Large intestine (tissue), 12 donors: ENCODE measurements at places on chromosomes 5 and 9. TPM values are rescaled to one million over a fixed set of nuclear protein-coding genes. Genes with fewer than 3 reads are reported as not detected.

DNA sequence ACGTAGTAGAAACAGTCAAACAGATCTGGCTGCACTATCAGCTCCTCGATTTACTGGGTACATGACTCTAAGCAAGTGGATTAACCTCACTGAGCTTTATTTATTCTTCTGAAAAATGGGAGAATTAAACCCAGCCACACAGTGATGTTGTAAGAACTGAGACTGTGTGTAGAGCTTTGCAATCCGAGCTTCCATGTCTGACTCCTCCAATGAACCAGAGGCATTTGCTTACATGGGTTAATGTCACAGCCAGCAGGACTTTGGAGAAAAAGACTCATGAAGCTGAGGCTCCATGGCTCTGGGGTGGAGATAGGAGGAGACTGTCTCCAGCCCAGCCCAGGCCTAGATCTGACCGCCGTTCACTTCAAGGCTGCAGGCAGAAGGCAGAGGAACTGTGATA, 201.3 kb downstream of the CDK5RAP2 start:
- DNase-seq, result no peak

DNA sequence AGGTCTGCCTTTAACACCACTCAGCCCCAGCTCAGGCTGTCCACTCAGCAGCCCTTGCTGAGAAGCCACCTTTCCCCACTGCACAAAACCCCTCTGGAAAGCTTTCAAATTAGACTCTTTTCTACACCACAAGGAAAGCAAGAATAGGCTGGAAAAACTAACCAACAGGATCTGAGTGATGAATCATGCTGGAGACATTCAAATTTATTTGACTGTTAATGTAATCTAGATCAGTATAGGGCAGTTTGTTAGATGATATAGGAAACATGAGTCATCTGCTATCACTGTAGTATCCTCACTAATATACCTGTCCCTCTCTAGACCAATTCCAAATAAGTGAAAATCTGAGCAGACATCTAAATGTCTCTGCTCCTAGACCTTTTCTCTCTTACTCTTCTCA, 127.8 kb upstream of the PAM start:
- DNase-seq, result no peak

Gene IL17B
- 4.0 TPM for polyA plus RNA-seq

Gene AHRR
- polyA plus RNA-seq, result 3.9 TPM

GRCh38 chr5:56737002-56737621, 78.2 kb upstream of the MAP3K1 start:
- no peak for DNase-seq

Gene LCP2
- polyA plus RNA-seq, result 15.6 TPM

GRCh38 chr9:129413537-129414376, 207.1 kb downstream of the C9orf50 start:
- peak; percentile 97 for DNase-seq

GRCh38 chr5:126481243-126481642, 58.0 kb downstream of the GRAMD2B start:
- no peak for DNase-seq

DNA sequence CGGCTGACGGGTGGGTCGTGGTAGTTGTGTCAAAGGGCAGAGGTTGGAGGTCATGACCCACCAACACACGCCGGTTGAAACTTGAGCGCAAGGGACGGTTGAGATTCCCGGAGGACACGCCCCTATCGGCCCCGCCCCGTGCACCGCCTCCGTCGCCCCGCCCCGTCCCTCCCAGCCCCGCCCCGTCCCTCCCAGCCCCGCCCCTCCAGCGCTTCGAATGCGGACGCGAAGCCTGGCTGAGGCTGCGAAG, 226 bp upstream of the RANBP17 start:
- no peak for DNase-seq

Gene CLIC3
- 3.6 TPM for polyA plus RNA-seq

Gene TNC
- polyA plus RNA-seq, result 19.9 TPM

DNA sequence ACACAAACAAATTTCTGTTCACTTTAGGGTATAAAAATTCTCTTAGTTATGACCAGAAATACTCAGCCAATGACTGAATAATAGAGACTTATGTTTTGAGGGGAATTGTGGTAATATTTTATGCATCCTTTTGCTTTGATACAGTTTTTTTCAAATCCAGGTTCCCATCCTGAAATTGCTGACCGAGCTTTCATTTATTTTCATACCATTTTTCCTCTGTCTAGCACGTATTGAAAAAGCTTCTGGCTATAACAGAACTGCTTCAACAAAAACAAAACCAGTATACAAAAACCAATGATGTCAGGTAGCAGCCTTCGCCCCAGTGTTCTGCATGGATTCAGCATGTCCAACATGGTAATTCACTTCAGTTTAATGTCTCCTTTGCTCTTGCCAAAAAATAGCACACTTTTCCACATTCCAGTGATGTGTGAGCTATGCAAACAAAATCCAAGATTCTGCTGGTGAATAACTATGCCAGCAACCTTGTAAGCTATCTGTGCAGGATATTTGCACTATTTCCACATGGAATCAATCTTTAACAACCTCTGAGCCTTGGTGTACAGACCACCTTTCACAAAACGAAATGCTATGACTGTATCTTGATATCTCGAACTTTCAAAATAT, 22.0 kb downstream of the CCNH start:
- DNase-seq, result no peak

GRCh38 chr9:101383361-101383760, 1.4 kb downstream of the BAAT start:
- no peak for DNase-seq

DNA sequence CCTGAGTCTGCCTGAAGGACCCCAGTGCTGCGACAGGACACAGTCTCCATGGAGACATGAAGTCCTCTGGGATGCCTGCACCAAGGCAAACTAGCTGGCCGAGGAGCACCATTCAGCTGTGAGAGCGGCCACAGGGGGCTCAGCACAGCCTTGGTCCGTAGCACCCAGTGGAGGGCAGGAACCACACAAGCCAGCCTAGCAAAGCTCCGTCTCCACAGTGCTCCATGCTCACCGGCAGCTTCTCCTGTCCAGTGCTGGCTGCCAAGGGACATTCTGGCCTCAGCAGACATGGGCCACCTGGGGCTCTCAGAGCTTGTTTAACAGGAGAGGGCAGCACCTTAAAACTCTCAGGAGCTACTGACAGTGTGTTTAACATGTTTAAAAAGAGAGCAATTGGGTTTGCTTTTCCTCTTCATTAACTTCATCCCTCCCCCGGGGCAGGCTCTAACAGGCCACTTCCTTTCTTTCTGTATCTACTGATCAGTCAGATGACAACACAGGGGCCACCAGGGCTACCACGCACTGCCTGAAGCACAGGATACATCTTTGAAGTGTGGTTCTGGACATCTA, 57.0 kb downstream of the SECISBP2 start:
- DNase-seq, result no peak

GRCh38 chr9:92648474-92648971, 21.4 kb downstream of the IPPK start:
- no peak for DNase-seq

DNA sequence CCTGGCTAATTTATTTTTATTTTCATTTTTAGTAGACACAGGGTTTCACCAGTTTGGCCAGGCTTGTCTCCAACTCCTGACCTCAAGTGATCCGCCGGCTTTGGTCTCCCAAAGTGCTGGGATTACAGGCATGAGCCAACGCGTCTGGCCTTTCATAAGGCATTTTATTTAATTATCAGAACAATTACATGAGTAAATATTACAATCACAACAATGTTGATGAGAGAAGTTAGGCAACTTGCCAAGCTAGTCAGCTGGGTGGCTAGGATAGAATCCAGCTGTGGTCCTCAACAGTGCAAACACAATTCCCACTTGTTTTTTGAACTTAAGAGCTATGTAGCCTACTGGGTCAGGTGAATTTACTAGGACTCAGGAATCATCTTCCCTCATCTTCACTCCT, 22.0 kb downstream of the C9orf57 start:
- no peak for DNase-seq

Gene HRH2
- polyA plus RNA-seq, result 2.1 TPM

DNA sequence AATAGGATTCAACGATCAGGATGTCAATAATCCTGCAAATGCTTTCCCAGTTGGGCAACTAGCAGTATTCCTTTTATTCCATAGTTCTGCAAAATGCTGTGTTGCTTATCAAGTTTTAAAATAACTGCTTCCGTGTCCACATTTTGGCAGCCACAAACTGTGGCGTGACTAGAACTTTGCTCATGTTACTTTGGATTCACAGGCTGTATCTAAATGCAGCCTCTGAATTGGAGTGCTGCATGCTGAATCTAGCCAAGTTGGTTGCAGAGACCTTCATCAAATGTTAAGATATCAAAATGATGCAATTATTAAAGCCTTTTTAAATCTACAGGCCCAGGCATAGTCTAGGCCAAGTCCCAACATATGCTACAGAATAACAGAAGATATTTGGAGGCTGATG, 249.2 kb downstream of the NR2F1-AS1 start:
- no peak for DNase-seq

Gene GMCL2
- polyA plus RNA-seq, result 0.01 TPM

DNA sequence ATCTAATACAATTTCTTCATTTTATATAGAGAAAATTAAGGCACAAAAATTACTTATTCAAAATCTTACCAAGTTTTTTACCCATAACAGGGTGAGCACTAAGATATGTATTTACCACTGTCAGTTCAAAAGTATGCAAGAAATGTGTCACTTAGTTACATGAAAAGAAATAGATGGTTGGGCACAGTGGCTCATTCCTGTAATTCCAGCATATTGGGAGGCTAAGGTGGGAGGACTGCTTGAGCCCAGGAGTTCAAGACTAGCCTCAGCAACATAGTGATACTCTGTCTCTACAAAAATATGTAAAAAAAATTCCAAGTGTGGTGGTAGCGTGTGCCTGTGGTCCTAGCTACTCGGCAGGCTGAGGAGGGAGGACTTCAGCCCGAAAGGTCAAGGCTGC, 19.4 kb downstream of the YIPF5 start:
- DNase-seq, result no peak

DNA sequence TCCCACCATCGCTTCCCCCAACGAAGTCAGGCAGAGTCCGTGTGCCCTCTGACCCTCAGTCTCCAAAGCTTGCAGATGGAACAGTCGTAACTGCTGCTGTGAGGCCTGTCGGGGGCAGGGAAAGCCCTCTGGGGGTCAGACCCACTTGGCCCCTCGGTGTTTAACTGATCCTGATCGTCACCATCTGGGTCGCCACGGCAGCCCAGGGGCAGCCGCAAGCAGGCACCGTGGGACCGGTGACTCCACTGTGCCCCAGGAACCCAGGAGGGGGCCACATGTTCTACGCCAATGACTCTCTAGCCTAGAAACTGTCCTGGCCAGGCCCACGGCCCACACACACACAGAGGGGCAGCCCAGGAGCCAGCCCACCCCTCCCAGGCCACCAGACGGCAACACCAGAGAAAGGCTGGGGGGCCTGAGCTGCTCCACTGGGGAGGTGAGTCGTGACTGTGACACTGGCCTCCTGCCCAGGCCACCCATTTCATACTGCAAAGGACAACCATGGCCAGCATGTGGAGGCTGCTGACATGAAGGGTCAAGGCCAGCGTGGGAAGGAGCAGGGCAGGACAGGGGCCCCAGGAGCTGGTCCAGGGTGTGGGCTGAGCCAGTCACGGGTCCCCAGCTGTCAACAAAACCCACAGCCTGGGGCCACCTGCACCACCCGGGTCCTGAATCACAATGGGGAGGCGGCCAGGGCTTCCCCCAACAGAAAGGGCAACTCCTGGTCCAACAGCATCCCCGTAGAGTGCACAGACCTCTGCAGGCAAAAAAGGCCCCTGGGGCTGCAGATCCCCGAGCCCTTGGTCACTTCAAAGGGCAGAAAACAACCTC, 20.8 kb downstream of the VAV2 start:
- DNase-seq, result peak; percentile 58

- DNase-seq, result no peak
Observed at GRCh38 chr9:109098171-109098959, 21.4 kb downstream of the TMEM245 start.

Gene PCA3
- polyA plus RNA-seq, result 0.97 TPM

GRCh38 chr9:123425836-123426365, 69.9 kb downstream of the CRB2 start:
- no peak for DNase-seq

GRCh38 chr9:5435912-5436311, 1.8 kb downstream of the PLGRKT start:
- no peak for DNase-seq
